ENCODE measurements at places on chromosomes 5 and 9.

DNA sequence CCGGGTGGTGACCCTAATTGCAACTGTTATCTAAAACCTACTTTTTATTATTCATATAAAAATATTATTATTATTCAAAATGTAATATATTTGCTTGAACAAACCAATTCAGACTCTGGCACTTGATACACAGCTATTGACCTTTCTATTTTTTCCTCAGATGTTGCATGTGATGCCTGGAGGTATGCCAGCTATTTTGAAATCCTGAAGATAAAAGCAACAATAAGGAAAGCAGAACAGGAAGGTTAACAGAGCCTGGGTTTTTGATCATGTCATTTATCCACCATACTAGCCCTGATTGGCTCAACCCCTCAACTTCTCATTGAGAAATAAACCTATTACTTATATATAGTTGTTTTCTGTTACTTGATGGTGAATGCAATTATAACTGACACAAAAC lies 340.9 kb upstream of the KIF2A start:
- DNase-seq = no peak

DNA sequence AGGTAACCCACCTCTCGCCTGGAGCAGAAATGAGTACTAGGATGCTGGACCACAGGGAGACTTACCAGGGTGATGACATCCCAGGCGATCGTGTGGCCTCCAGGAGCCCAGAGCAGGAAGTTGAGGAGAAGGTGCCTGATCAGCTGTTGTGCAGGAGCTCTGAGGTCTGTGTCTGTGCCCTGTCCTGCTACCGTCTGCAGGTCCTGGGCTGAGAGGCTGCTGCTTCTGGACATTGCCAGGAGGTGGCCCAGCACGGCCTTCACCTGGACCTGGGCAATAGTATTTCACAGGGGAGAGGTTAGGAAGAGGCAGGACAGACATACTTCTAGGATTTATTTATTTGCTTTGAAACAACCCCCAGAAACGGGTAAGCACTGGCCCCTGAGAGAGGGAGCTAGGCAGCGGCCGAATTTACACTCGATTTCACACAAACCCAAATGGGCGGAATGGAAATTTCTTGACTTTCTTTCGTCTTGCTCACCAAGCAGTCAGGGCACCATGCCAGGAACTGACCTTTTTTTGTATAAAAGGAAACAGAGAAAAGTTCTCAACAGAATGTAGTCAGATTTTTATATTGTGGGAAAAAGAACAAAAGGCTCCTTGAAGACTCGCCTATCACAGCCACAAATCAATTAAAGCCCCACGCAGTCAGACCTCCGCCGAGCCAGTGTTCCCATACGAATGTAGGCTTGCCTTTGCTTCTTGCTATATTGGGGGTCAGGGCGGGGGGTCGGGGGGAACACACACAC lies 210.3 kb downstream of the FANCC start:
- DNase-seq = no peak

DNA sequence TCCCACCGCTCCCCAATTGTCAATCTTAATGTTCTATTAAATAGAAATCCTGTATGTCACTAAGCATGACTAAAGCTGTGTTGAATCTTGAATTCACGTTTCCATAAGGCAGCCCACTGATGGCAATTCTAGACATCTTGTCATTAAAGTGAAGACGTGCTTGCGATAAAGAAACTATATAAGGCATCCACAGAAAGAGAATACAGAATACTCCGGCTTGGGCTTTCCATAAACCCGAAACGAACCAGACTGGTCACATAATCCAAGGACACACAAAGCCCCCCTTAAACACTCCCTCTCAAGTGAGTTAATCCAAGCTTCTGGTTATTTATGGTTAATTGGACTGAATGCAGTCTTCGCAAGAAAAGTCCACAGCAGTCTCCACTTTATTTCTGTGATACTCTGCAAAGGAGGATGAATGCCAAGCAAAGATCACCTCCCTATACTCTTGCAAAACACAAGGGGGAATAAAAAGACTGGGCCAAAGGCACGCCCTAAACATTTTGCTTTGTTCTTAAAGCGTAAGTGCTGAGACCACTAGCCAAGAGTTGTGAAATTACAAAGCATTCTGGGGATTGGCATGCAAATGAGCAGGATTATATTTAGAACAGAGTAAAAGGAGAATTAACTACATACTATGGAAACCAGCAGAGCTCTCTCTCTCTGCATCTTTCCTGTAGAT lies 54.7 kb downstream of the DPYSL3 start:
- DNase-seq = no peak

DNA sequence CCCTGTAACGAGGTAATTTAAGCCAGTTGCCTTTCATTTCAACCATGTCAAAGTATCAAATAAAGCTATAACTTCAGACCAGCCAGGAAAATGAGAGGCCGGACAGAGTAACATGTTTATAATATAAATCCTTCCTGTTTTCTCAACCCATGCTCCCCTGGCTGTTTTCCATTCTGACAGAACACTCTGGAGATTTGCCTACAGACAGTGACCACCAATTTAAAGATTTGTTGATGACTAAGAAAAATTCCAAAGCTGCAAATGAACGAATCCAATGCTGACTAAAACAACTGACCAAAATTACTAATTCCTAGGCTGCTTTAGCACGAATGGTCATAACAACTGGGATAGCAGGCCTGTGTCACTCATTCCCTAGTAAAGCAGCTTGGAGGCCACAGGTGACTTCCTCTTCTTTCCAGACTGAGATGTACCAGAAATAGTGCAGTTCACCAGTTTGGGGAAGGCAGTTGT lies 141.4 kb downstream of the AOPEP start:
- no peak for DNase-seq

GRCh38 chr5:9622971-9623421 lies 7.2 kb downstream of the TAS2R1 start:
- no peak for DNase-seq

- no peak for DNase-seq
Observed at GRCh38 chr5:19314840-19315239, 673.2 kb downstream of the CDH18 start.

GRCh38 chr5:131109540-131110255 lies 55.4 kb downstream of the HINT1 start:
- no peak for DNase-seq

DNA sequence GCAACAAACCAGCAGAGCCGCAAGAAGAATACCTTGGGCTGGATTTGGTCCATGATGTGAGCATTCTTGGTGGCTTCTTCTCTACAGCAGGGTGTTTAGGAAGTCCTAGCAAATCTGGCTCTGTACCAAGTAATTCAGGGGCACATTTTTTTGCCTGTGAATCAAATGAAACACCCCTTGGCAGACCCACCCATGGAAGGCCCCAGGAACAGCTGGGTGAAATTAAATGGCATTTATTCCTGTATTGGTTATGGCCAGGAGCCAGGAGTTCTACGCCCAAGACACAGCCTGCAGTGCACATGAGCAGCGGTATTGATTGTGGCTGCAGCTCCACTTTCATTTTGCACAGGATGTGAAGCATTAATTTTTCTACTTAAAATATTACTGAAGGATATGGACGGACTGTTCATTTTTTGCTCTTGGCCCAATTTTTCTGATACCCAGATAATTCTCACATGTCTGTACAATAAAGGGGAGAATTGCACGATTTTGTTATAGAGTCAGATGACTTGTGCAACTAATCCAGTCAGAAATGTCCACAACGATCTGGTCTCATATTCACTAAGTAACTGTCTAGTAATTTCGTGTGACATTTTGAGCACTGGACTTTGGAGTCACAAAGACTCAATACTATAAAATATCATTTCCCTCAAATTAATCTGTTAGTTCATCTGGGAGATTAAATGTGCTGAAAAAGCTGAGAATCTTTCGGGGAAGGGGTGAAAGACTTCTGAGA lies 120.7 kb upstream of the APC start:
- no peak for DNase-seq

DNA sequence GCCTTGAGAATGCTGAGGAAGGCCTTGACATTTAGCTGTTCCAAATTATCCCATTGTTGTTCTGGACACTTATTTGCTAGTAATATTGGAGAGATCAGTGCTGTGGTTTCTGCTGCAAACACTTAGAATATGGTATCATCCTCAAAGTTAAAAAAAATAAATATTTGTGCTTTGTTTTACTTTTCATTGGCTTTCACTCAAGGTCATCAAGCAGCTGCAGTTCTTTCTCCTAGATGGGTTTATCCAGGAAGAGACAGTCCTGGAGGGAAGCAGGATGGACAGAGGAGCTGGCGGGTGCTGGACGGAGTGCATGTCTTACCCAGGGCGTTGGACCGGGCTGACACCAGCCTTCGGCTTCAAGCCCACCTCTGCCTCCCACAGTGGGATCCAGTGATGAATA lies 193.6 kb downstream of the MTRR start:
- DNase-seq = no peak

DNA sequence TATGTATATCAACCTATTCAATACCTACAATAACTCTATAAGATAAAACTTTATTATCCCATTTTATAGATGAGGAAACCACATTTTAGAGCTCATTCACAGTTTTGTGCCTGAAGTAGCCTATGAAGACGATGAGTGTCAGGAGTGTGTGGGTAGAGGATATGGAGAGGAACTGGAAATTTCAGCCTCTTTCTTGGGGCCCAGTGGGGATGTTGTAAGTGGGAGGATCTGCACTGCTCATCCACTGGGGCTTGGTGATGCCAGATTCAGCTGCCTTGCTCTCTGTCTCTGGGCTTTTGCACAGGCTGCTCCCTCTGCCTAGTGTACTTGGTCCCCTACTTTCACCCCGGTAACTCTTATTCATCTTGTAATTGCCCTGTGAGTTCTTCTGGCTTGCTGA lies 194.7 kb downstream of the SREK1 start:
- DNase-seq = no peak

DNA sequence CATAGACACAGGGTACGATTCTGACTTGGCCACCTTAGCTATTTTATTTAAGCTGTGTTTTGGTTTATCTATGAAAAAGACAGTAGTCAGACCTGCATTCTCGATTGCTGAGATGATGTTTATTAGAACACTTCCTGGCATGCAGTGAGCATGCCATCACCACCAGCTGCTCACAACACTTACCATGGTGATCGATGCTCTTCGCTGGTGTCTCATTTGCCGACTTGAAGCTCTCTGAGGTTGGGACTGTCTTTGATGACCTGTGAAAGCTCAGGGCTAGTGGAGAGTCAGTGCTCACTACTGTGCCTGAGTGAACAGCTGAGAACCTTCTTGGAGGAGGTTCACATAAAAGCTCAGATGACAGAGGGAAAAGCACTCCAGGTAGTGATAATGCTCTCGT lies 4.4 kb upstream of the C9orf153 start:
- DNase-seq = no peak

DNA sequence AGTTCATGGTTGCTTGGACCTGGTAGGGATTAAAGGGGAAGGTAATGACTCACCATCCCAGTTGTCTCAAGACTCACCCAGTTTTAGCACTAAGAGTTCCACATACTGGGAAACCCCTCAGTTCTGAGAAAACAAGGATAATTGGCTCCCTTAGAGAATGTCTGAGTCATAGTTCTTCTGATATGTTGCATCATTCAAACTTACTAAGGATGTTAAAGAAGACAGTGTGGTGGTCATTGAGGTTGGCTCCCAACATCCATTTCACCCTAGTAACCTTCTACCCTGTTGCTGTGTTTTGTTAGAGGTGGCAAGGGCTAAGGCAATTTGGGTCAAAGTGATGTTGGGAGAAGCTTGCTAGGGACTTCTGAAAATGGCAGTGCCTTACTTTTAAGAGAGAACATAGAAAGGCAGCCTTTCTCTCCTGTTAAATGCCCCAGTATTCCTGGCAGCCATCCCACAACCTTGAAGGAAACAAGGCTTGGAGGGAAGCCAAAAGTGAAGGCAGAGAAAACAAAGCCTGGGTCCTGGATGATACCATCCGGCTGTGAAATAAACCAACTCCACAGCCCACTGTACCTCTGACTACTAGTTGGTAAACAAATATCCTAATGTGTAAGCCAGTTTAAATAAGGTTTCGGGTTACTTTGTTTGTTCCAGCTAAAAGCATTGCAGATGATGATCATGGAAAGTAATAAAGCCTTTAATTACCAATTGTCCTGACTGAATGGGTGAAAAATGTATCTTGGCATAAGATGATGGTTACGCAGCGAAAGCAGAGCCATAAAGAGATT lies 80.4 kb upstream of the ADAMTSL1 start:
- no peak for DNase-seq

DNA sequence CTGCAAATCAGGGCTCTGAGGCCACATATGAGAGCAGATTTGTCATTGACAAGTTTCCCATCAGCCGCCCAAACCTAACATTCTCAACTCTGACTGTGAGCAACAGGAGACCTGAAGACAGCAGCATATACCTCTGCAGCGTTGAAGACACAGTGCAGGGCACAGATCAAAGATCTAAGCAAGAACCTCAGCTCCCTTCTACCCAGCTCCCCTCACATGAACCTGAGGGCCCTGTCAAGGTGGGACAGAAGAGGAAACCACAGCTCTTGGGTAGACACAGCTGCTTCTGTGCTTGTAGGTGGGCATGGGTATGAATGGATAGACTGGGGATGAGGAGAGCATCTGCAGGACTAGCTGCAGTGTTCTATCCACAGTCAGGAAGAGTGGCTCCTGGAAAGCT lies 8.7 kb upstream of the PRSS3 start:
- no peak for DNase-seq

DNA sequence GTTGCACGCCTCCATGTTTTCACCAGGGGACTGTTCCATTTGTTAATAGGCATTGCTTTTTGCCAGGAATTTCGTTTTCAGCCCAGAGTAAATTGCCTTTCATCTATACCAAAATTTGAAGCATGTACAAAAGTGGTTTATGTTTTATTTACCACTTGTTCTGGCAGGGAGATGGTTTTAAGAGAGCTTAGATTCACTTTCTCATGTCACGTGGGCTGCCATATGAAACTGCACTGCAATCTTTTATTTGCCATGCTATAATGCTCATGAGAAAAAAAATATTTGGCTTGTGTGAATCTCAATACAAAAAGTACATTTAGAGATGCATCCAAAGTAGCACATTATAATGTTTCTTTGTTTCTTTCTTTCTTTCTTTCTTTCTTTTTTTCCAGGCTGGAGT lies 284.1 kb upstream of the GRIA1 start:
- DNase-seq = no peak

DNA sequence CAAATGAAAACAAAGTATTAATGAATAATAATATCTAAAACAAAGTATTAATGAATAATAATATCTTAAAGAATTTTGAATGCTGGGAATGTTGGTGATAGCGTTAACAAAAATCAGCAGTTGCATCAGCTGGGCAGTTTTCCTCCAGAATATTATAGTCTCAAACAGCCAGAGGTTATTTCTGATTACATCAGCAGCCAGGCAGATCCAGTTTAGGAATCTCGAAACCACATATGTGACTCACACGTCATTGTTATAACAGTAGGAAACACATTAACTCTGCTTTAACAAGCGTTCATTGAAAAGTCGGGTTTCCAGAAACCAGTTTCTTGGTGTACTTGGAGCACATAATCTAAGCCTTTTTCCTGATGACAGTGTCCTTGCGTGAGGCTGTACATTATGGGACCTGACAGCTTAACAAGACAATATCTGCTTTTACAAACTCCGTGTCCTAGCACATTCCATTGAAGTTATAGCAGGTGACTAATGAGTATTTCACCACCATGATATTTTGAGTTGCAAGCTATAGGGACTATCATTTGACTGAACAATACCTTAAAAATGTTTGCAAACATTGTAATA lies 559.5 kb upstream of the KLF4 start:
- no peak for DNase-seq
